ENCODE measurements at places on chromosomes 1 and 21.

GRCh38 chr1:81406292-81406999 lies 394.3 kb upstream of the ADGRL2 start:
- no peak for DNase-seq

GRCh38 chr1:183467687-183468086 lies 4.6 kb upstream of the SMG7 start:
- peak; percentile 77 for DNase-seq

DNA sequence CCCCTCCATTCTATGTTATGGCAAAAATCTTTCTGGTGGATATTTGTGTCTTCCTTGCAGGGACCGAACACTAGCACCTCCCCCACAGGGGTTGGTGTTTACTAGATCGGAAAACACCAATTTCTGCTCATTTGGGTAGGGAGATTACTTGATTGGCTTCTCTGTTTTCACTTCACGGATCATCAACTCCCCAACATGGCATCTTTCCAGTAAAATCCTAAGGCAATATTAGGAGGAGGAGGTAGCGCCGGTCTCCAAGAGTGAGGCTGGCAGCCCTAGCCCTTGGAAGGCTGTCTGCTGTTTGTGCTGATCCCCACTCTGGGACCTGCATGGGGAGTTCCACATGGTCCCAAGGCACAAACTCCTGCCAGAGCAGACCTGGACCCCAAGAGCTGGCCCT lies 12.2 kb downstream of the VASH2 start:
- DNase-seq = no peak

DNA sequence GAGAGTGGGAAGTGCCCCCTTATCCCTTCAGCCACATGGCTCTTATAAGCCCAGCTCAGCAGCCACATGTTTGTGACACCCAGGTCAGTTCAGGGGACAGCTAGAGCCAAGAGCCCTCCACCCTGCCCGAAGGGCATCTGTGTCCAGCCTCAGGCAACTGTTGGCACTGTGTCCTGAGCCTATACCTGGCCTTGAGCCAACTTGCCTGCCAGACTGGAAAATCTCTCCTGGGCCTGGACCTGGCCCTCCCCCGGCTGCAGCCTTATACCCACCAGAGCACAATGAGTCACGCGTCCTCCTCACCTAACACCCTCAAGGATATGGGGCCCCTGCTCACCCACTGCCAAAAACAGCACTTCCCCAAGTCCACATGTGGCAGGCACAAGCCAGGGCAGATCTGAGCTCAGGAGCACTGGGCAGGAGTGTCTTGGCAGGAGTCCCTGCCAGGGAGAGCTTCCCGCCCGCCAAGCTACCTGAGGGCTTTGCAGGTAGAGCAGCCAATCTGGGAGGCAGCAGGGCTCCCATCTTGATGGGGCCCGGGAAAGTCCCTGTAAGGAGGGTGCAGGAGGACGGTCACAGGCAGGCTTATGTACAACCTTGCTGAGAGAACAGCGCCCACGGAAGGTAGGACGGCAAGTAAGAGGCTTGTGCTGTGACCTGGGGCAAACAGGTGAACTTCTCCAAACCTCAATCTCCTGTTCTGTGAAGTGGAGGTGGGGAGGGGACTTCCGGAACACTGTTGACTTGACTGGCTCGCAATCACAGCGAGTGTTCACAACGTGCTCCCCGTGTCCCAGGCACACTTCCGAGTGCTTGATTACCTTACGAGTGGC lies 19.8 kb upstream of the HSPG2 start:
- DNase-seq = peak; percentile 78

GRCh38 chr21:41765420-41765821 lies 1.4 kb downstream of the RIPK4 start:
- no peak for DNase-seq

DNA sequence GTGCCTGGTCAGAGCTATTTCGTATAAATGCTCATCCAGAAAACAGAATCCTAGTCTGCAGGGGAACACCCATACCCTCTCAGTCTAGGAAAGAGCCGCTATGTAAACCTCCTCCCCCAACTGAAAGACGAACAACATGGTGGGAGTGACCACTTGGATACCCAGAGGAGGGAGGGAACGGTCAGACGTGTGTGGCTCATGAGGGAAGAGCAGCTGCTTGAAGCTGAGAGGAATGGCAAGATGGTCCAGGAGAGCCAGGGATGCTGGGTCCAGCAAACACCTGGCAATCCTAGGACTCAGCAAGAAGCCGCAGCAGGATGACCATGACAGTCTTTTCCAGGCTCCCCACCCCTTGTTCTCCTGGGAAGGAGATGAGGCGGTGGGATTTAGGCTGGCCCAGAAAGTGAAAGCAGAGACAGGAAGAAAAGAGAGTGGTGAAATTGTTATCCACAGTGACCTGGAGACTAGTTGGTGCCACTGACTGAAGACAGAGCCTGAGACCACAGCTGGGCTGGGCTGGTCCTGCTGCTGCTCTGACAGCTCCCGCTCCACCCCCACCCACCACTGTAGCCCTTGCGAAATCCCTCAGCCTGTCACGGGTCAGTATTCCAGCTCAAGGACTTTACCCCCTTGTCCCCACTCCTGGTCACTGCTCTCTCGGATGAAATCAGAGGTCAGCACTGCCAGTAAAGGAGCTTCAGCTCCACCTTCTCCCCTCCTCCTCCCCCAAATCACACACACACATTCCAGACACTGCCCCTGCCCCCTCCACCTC lies 3.6 kb downstream of the CERS2 start:
- DNase-seq = no peak

DNA sequence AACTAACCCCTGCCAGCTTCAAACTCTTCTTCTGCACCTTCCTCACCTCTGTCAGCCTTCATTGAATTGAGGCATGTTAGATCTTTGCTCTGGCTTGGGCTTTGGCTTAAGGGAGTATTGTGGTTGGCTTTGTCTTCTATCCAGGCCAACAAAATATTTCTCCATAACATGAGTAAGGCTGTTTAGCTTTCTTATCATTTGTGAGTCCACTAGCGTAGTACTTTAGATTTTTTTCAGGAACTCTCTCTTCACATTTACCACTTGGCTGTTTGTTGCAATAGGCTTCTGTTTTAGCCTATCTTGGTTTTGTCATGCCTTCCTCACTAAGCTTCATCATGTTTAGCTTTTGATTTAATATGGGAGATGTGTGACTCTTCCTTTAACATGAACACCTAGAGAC lies 417.5 kb downstream of the NCAM2 start:
- DNase-seq = no peak

DNA sequence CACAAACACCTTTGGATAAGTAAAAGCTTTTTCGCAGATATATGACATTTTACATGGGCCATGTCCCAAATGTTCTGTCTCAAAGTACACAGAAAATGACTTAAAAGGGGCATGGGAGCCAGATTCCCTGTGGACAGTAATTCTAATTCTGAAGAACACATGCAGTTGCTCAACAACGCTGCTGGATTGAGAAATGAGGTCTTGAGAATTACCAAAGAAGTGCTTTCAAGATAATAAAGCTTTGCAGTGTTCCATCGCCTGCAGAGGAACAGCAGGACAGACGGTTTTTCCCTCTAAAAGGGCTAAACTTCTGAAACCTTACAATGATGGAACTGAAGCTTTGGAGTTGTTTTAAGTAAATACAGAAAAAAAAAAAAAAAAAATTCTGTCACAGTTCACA lies 55.3 kb upstream of the HSPA13 start:
- DNase-seq = no peak

DNA sequence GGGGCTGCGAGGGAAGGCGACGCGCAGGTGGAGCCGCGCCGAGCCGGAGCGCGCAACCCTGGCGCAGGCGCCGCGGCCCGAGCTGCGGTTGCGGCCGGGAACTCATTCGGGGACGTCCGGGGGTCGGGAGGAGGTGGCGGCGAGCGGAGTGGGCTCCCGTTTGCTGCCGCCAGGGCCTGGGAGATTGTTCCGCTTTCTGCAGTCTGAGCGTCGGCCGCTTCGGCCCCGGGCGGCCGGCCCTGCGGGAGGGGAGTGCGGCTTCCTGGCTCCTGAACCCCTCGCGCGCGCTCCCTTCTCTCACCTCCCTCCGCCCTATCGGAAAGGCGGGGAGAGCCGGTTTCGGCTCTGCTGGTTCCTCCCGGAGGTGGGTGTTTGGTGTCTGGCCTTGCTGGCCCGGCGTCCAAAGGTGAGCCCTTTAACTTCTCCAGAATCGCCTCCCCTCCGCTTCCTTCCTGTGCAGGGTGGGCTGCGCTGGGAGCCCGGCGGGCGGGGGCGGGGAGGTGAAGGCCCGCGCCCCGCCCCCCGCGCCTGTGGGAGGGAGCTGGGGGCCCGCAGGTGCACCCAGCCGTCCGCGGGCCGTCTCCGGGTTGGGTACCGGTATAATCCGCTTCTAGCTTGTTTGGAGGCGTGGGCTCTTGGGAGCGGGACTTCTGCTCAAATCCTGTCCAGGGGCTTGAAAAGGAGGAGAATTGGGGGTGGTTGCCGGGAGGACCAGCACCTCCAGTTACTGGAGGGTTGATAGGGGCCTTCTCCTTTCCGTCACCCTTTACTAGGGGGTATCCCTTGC lies 683 bp downstream of the LRRC8D start:
- DNase-seq = peak; percentile 23

- peak; percentile 33 for DNase-seq
Observed at GRCh38 chr1:165828103-165828668, 772 bp downstream of the UCK2 start.

GRCh38 chr1:165371588-165372225 lies 15.2 kb upstream of the LMX1A start:
- no peak for DNase-seq

DNA sequence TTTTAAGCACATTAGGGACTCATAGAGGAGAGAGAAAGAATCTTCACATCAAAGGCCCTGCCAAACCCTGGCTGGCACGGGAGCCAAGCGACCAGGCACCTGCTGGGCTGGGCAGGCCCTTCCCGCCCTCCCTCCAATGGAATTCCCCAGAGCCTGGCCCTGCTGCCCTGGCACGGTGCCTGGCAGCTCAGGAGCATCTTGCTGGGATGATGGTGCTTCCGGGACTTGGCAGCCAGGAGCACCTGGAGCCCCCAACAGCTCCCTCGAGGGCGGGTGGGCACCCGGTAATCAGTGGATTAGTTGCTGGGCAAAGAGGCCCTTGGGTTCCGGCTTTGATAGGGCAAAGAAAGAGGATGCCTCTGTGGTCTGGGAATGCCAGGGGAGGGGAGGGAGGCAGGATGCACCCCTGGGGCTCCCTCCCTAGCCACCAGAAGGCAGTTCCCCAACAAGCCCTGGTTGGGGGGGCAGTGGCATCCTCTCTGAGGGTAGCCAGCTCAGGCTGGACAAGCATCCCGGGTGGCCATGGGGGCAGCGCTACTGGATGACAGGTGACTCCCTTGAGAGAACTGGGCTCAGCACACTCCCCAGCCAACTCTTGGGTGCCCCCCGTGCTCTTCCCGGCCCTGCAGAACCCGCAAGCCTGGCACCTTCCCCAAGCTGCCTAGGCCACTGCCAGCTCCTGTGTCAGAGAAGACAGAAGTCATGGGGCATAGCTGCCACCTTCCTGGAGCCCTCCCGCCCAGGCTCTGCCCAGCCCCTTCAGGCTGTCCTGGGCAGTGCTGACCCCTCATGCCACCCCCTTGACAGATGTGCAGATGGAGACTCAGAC lies 26.4 kb downstream of the KRTAP10-1 start:
- peak; percentile 33 for DNase-seq

DNA sequence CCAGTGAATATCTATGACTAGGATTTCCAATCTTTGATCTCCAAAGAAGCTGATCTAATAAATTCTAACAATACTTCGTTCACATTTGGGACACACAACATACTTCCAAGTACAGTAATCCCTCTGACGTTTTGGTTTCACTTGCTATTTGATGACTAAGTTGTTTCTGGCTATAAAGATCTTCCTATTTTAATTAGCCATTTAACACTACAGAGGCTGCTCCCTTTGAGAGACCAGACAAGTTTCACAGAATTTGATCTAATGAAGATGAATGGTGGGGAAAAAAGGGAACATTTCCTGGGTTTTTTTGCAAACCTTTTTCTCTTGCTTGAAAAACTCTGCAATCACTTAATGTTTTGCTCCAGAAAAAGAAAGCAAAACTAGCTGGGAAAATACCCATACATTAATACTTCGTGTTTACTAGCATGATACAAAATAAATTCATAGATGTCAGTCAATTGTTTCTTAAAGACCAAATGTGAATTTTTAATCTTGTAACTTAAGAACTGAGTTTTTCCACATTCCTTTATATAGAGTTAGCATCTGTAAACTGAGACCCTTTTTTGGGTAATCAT lies 28.0 kb upstream of the GLIS1 start:
- DNase-seq = no peak

- no peak for DNase-seq
Observed at GRCh38 chr1:1399872-1400575, 889 bp upstream of the CCNL2 start.

- no peak for DNase-seq
Observed at GRCh38 chr1:248849152-248849551, 9.7 kb downstream of the ZNF692 start.

DNA sequence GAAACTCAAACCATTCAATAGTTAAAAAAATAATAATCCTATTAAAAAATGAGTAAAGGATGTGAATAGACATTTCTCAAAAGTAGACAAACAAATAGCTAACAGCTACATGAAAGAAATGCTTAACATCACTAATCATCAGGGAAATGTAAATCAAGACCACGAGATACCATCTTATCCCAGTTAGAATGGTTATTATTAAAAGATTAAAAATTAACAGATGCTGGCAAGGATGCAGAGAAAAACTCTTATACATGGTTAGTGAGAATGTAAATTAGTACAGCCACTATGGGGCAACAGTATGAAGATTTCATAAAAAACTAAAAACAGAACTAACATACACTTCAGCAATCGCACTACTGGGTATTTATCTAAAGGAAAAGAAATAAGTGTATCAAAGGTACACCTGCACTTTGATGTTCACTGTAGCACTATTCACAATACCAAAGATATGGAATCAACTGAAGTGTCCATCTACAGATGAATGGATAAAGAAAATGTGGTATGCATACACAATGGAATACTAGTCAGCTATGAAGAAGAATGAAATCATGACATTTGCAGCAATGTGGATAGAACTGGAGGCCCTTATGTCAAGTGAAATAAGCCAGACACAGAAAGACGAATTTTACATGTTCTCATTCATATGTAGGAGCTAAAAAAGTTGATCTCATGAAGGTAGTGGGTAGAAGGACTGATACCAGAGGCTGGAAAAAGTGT lies 117.9 kb downstream of the ACBD6 start:
- no peak for DNase-seq

DNA sequence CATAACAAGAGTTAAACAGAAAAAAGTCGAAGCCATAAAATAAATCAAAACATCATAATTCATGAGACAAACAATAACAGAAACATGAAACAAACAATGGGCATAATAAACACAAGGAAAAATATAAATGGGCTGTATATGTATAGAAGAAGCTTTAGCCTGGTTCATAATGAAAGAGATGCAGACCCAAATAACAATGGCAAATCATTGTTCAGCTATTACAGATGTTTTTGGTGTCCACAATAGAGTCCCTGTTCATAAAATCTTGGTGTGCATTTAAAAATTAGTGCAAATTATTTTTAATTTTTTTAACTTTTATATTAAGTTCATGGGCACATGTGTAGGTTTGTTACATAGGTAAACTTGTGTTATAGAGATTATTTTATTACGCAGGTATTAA lies 1185.9 kb upstream of the B3GALT2 start:
- DNase-seq = no peak

Data from LoVo (cell line).